Left cardiac atrium (tissue), 4 donors: ENCODE measurements at places on chromosomes 6 and 20. TPM values are rescaled to one million over a fixed set of nuclear protein-coding genes. Genes with fewer than 3 reads are reported as not detected.

The LIN28B gene
- not detected for total RNA-seq

The ELOVL4 gene
- 0.47 TPM for total RNA-seq

The TNF gene
- total RNA-seq, result 0.92 TPM

The THEMIS gene
- total RNA-seq, result 0.63 TPM

The MTG2 gene
- 28.9 TPM for total RNA-seq

The SLC35B2 gene
- 29.9 TPM for total RNA-seq

The MATN4 gene
- total RNA-seq, result not detected
